Upper lobe of right lung (tissue), 1 donor: ENCODE measurements at places on chromosomes 1 and 21. TPM values are rescaled to one million over a fixed set of nuclear protein-coding genes. Genes with fewer than 3 reads are reported as not detected.

GRCh38 chr1:96474985-96475743 lies 246.4 kb upstream of the PTBP2 start:
- H3K36me3 ChIP-seq: no peaks in the 10 kb centered on the region

- H3K36me3 ChIP-seq: no peaks in the 10 kb centered on the region
- H3K27me3 ChIP-seq: no peaks in the 10 kb centered on the region
- H3K27ac ChIP-seq: no peak overlapping the region
- no peak overlapping the region for H3K4me3 ChIP-seq
- H3K4me1 ChIP-seq: no peaks in the 10 kb centered on the region
Observed at GRCh38 chr21:23130308-23130707, 2132.1 kb downstream of the NCAM2 start.

DNA sequence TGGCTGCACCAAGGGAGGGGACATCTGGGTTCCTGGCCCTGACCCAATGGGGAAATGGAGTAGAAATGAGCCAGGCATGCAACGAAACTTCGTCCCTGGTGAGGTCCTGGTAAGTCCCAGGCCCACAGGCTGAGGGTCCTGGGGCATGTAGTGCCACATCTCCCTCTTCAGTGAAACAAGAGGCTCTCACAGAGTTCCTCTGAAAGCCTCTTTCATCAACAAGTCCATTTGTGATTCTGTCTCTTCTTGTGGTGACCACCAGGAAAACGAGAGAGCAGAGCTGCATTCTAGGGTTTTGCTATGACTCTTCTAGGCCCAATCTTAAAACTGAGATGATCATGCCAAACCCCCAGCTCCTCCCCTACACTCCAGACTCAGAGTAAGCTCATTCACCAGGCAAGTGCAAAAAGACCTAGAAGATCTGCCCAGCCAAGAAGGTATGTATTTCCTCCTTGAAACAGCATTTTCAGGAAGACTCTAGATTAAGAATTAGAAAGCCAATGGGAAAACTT lies 24.3 kb upstream of the RNF220 start:
- no peaks in the 10 kb centered on the region for H3K27me3 ChIP-seq
- H3K36me3 ChIP-seq: no peaks in the 10 kb centered on the region
- H3K4me3 ChIP-seq: no peak overlapping the region
- no peak for DNase-seq

DNA sequence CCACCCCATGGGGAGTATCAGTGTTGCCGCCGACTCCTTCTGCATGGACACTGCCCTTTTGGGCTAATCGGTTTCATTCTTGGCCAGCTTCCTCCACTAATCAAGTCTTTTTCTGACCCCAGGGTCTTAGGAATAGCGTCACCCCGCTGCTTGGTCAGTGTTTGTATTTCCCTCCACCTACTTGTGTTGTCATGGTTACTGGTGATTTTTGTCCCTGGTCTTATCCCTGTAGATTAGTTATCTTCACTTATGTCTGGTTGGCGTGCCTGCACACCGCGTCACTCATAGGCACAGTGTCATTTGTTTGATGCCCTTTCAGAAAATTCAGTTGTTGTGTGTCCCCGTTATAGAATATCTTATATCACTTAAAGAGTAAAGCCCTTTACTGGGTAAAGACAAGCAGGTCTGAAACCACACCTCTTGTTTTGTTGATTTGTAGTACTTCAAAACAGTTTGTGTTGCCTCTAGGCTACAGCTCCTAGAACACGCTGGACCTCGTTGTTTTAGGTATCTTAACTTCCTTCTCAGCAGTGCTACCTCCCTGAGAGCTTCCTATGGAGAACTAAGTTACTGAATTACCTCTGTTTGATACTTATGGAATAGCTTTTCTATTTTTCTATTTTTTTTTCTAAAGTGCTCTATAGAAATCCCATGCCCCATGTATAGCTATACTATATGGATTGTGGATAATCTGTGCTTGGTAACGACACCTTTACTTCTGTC lies 868 bp downstream of the PPP1R12B start:
- H3K4me1 ChIP-seq: peaks cover 12% of the 10 kb centered on the region
- H3K27ac ChIP-seq: peak overlapping the region; percentile 95
- no peaks in the 10 kb centered on the region for H3K36me3 ChIP-seq

DNA sequence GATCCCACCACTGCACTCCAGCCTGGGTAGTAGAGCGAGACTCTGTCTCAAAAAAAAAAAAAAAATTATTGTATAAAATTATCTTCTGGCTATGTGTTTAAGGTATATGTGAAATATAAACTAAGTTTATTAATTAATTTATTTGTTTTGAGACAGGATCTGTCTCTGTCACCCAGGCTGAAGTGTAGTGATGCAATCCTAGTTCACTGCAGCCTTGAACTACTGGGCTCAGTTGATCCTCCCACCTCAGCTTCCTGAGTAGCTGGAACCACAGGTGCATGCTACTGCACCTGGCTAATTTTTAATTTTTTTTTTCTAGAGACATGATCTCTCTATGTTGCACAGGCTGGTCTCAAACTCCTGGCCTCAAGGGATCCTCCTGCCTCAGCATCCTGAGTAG lies 67.9 kb downstream of the RD3 start:
- no peaks in the 10 kb centered on the region for H3K36me3 ChIP-seq
- no peaks in the 10 kb centered on the region for H3K27me3 ChIP-seq
- no peak overlapping the region for H3K4me3 ChIP-seq

DNA sequence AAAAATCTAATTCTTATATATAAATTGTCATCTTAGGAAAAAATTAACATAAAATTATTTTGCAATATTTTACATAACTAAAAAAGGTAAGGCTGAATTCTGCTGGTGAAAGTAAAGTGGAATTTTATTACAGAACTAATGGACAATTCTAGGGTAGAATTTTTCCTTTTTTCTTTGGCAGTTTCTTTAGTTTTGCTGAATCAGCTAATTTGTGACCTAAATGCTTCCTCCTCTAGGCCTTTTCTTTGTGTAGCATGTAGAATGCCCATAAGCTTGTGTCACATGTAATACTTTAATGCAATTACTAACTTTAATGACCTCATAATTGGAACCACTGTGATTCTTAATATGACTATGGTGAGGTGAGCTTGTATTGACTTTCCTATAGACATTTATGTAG lies 1378.4 kb upstream of the ADGRL4 start:
- no peaks in the 10 kb centered on the region for H3K36me3 ChIP-seq
- H3K4me3 ChIP-seq: no peak overlapping the region
- no peaks in the 10 kb centered on the region for H3K4me1 ChIP-seq
- no peak for DNase-seq
- no peak overlapping the region for H3K27ac ChIP-seq

- H3K4me3 ChIP-seq: peak overlapping the region; percentile 100
- peak; percentile 76 for DNase-seq
- peak overlapping the region; percentile 82 for H3K27ac ChIP-seq
- no peaks in the 10 kb centered on the region for H3K27me3 ChIP-seq
Observed at GRCh38 chr1:37989361-37989930, 376 bp downstream of the SF3A3 start.

DNA sequence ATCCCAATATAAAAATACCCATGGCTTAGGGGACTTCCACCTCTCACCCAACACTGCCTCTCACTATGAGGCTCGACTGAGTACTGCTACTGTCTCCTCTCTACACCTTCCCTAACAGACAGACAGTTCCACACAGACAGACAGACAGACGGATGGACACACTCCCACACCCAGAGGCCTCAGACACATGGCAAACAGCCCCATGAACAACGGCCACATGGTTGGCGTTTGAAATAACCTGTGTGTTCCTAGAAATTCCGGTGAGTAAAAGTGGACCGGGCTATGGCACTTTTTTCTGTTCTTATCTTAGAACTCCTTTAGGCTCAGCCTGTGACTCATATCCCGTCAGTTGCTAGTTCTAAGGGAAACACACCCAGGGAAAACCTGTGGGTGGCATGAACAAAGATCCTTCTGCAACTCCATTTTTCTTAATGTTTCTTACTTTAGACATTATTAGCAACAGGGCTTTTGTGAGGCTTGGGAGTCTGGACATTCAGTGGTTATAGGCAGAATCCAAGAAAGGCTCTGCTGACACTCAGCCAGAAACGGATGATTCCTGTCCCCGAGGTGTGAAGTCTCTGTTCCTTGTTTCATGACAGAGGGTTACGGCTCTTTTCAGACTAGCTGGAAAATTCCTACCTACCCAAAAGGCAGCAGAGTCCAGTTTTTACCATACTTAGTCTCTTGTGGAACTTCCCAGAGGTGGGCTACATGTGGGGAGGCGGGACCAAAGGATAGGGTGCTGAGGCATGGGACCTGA lies 90.5 kb upstream of the TLR5 start:
- H3K27ac ChIP-seq: no peak overlapping the region
- DNase-seq: no peak
- H3K4me1 ChIP-seq: no peaks in the 10 kb centered on the region
- no peak overlapping the region for H3K4me3 ChIP-seq

The IGSF21 gene
- total RNA-seq: 3.2 TPM

- no peaks in the 10 kb centered on the region for H3K27me3 ChIP-seq
- DNase-seq: no peak
- no peaks in the 10 kb centered on the region for H3K36me3 ChIP-seq
- no peak overlapping the region for H3K4me3 ChIP-seq
- H3K4me1 ChIP-seq: no peaks in the 10 kb centered on the region
Observed at GRCh38 chr1:58732087-58732775, 32.4 kb upstream of the MYSM1 start.

- no peaks in the 10 kb centered on the region for H3K36me3 ChIP-seq
- no peak overlapping the region for H3K4me3 ChIP-seq
- no peak overlapping the region for H3K27ac ChIP-seq
- no peaks in the 10 kb centered on the region for H3K4me1 ChIP-seq
Observed at GRCh38 chr1:58833166-58833565, 49.3 kb upstream of the JUN start.

GRCh38 chr1:201517631-201518030 lies 10.7 kb upstream of the CSRP1 start:
- peaks cover 7% of the 10 kb centered on the region for H3K4me1 ChIP-seq
- no peaks in the 10 kb centered on the region for H3K27me3 ChIP-seq
- H3K27ac ChIP-seq: no peak overlapping the region
- H3K4me3 ChIP-seq: no peak overlapping the region
- no peak for DNase-seq
- H3K36me3 ChIP-seq: no peaks in the 10 kb centered on the region

DNA sequence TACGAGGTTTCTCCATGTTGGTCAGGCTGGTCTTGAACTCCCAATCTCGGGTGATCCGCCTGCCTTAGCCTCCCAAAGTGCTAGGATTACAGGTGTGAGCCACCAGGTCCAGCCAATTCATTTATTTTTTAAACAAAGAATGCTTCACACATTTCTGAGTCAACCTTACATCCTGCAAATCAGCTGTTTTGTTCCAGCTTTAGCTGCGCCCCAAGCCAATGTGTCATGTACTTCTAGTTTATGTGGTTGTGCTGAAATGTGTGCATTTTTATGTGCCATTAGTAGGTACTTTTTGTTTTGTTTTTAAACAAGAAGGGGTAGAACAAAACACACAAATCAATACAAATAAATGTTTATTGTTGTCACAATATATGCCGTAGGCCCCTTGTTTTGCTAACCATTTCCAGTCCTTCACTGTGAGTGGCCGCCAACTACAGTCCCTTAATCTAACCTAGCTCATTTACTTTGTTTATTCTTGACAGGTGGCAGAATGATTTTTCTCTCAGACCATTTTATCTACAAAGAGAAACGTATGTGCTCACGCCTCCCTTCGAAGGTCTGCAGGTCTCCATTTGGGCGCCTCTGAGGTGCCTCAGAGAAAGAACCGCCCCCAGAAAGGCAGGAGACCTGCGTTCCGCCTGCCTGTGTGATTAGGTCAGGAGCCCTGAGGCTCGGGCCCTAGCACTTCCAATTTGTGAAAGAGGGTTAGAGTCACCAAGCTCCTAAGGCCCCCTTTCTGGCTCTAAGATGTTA lies 2.8 kb upstream of the CASQ2 start:
- no peaks in the 10 kb centered on the region for H3K36me3 ChIP-seq
- DNase-seq: no peak
- no peaks in the 10 kb centered on the region for H3K27me3 ChIP-seq
